ENCODE measurements at places on chromosomes 7 and 10.

GRCh38 chr7:106101726-106102125 is 10.4 kb downstream of the SYPL1 start:
- no peak for DNase-seq

- peak; percentile 51 for DNase-seq
These were observed 103.7 kb downstream of the RNF216 start for GRCh38 chr7:5677538-5678294.

- no peak for DNase-seq
These were observed 12.1 kb downstream of the AVL9 start for GRCh38 chr7:32507414-32507813.

DNA sequence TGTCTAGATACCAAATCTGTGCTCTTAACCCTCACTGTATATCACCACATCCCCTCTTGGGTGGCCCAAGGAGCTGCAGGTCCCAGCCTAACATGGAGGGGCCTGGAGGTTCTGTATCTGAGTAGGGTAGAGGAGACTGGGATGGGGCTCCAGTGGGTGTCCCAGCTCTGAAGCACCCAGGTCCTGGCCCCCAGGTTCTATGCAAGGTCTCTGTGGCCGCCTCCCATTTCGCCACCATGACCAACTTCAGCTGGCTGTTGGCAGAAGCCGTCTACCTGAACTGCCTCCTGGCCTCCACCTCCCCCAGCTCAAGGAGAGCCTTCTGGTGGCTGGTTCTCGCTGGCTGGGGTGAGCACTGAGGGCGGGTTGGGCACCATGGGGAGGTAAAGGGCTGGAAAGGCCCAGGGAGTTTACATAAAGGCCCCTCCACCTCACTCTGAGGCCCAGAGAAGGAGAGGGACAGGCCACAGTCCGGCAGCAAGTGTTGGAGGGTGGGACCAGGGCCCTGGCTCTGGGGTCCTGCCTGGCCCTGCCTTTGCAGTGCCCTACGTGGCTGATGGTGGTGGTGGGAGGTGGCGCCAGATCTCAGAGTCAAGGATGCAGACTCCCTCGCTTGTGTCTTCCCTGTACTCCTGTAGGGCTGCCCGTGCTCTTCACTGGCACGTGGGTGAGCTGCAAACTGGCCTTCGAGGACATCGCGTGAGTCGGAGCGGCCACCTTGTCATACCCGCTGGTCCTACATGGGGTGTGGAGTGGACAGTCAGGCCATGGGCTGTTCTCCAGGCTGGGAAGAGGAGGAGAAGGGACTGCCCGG is 10.2 kb downstream of the GHRHR start:
- DNase-seq: no peak

GRCh38 chr7:126569402-126569801 is 683.3 kb downstream of the GRM8 start:
- DNase-seq: no peak

- no peak for DNase-seq
These were observed 165.7 kb downstream of the SEMA3D start for GRCh38 chr7:85021101-85021704.

GRCh38 chr10:55065185-55065584 is 264.2 kb upstream of the PCDH15 start:
- DNase-seq: no peak

GRCh38 chr7:97006055-97006815 is 882 bp downstream of the DLX6 start:
- DNase-seq: peak; percentile 21

DNA sequence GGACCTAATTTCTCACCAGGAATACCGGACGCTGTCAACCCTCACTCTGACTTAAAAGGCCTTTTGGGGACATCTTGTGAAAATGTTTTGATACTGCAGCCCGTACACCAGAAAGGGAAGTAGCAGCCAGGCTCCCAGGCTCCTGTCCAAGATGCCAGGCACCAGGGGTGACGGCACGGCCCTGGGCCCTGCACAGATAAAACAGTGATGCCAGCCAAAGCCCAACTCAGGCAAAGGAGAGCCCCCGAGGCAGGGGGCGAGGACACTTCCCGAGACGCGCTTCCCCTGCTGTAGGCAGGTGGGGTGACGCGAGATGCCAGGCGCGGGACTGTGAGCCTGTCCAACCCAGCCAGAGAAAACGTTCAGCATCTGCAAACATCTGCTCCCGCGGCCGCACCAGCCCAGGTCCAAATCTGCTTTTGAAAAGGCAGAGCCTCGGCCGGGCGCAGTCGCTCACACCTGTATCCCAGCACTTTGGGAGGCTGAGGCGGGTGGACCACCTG is 15.7 kb downstream of the ZFAND2A start:
- no peak for DNase-seq

GRCh38 chr7:43211286-43211685 is 98.8 kb downstream of the HECW1 start:
- DNase-seq: no peak

GRCh38 chr10:598415-599170 is 90.9 kb downstream of the DIP2C start:
- DNase-seq: no peak

GRCh38 chr7:15937571-15937970 is 251.1 kb upstream of the MEOX2 start:
- no peak for DNase-seq

GRCh38 chr7:18508443-18509427 is 13.2 kb downstream of the HDAC9 start:
- DNase-seq: no peak

- DNase-seq: no peak
These were observed 590.9 kb upstream of the ANKRD30A start for GRCh38 chr10:36534471-36535002.

GRCh38 chr10:129191797-129192196 is 275.2 kb upstream of the MGMT start:
- no peak for DNase-seq

- DNase-seq: no peak
These were observed 4.4 kb upstream of the GALNTL5 start for GRCh38 chr7:151951672-151952338.

DNA sequence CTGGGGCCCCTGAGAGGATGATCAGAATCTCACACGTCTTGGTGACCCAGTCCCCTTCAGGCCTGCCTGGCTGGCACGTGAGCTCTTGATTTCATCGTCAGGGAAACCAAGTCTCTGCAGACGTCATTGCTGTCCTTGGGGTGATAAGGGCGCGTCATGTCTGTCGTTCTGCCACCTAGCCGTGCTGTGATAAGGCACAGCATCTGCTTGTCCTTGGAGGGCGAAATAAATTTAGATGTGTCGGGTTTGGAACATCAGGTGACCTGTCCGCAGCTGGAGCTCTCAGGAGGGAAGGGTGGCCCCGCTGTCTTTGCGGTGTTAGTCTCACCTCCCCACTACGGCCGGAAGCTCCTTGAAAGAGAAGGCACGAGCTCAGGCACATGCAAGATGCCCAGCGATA is 129.2 kb downstream of the GRK5 start:
- DNase-seq: no peak

DNA sequence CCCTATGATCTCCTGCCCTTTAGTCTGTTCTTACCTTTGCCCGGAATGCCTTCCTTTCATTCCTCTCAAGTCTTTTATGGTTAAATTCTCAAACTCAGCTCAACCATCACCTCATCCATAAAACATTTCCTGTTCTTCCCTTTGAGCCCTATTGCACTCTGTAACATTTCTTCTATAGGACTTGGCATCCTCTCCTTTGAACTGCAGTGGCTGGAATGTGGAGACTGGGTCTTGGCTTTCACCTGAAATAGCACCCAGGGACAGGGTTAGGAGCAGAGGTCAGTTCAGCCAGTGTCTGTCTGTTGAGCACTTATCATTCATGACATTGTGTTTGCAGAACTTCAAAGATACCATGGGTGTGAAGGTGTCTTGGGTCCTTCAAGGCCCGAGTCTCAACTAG is 7.2 kb downstream of the NFE2L3 start:
- DNase-seq: no peak

GRCh38 chr10:118842843-118843624 is 88.3 kb upstream of the CACUL1 start:
- no peak for DNase-seq

DNA sequence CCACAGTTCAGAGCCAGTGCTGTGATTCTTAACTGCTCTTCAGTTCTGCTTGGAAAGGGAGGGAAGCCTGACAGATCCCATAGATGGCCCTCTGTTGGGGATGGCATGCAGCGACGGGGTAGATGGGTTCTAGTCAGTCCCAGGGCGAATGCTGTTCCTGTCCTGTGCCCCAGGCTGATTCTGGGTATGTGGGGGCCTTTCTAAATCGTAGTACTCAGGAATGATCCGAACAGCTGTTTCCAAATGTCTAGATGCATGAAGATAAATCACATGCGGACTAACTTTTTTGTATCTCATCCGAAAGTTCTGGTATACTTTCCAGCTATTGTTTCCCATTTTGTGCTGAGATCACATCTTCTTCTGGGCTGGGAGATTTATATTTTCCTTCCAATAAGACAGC is 186.0 kb upstream of the MKI67 start:
- no peak for DNase-seq

DNA sequence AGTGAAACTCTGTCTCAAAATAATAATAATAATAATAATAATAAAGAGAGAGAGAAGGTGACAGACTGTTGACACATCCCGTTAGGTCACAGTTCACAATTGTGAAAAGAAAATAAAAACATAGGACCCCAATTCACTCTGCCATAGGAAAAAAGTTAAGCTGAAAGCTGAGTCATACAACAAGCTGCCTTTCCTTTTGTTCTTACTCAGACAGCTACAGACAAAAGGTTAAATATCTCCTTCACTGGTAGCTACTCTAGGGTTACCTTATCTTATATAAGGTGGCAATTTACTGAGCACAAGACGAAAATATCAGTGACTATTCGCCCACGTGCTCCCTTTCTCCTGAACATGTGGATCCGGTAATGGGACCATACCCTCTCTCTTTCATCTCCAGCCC is 17.5 kb downstream of the TUBAL3 start:
- no peak for DNase-seq

GRCh38 chr7:97313900-97314299 is 196.4 kb downstream of the SDHAF3 start:
- DNase-seq: no peak

DNA sequence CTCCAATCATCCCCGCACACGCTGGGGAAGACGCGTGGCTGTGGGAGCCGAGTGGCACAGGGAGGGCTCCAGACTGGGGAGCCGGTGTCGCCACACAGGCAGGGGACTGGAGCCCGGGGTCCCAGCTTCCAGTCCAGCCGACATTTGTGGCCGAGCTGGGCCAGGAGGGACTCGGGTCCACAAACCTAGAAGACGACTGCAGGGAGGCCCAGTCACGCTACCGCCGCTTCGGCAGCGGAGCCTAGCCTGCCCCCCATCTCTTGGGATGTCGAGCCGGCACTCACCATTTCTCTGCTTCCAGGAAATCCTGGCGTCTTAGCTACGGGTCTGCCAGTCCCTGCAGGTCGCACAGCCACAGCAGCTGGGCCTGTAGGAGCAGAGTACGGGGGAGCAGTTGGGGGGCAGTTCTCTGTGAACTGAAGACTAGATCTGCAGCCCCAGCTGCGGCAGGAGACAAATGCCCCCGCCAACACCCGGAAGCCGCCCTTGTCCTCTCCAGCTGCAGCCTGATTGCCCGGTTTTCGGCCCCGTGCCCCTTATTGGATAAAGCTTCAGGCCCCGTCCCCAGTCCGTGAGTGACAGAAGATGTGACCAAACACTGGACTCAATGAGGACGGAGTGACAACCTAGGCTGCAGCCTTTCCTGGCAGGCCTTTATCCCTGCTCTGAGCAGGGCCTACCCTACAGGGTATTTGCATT is 270.7 kb downstream of the ZNF33B start:
- DNase-seq: peak; percentile 10

- DNase-seq: no peak
These were observed 53.2 kb downstream of the PANK1 start for GRCh38 chr10:89591796-89592271.

- DNase-seq: no peak
These were observed 151.2 kb downstream of the CFTR start for GRCh38 chr7:117630907-117631564.

DNA sequence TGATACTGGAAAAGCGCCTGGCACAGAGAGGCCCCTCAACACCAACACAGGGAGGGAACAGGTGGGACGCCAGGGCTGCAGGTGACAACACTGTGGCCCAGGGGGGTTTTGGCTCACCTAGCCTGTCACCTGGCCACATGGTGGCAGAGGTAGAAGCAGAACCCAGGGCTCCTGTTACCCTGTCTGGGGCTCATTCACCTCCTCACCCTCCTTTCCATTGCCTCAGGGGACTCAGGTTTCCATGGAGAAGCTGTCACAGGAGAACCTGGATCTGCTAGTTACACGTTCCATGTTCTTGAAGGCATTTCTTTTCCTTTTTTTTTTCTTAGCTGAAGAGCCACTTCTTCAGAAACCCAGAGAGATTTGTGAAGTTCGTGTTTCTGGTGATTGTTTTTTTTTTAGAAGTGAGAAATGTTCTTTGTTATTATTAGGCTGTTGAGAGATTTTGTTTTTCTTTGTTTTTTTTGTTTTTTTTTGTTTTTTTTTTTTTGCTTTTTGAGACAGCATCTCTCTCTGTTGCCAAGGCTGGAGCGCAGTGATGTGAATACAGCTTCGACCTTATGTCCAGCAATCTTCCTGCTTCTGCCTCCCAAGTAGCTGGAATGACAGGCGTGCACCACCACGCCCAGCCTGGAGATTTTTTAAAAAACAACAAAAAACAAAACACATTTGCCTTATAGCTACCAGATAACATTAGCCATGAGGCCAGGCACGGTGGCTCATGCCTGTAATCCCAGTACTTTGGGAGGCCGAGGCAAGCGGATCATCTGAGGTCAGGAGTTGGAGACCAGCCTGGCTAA is 16.0 kb downstream of the DENND2A start:
- no peak for DNase-seq

- DNase-seq: no peak
These were observed 3.5 kb upstream of the DAGLB start for GRCh38 chr7:6451224-6451705.

DNA sequence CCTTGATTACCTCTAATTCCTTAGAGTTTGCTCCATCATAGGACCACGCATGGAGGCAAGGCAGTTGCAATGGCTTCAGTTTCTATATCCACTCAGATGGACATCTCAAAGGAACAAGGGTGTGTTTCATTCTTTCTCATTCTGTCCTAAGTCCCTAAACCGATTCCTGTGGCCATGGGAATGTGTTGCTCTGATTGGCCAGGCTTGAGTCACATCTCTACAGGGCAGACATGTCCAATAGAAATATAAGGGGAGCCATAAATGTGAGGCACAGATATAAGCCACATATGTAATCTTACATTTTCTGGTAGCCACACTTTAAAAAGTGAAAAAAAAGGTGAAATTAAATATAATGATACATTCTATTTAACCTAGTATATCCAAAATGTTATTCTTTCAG is 16.9 kb upstream of the DLD start:
- no peak for DNase-seq

DNA sequence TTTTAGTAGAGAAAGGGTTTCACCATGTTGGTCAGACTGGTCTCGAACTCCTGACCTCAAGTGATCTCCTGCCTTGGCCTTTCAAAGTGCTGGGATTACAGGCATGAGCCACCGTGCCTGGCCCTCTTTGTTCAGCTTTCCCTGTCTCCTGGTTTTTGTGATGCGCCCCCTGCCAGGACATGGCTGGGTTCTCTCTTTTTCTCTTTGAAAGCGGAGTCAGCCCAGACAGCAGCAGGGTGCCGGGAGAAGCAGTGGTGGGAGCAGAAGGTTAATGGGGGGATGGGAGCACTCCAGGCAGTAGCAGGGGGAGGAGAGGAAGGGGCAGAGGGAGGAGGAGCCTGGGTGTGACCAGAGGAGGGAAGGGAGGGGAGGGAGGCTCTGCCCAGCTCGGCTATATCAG is 1.8 kb downstream of the MUC3A start:
- DNase-seq: no peak
